Effector memory CD4-positive, alpha-beta T cell (primary cell): ENCODE measurements at places on chromosomes 1 and 21.

GRCh38 chr1:67191668-67192520 is 25.6 kb downstream of the IL23R start:
- no peak for DNase-seq

GRCh38 chr1:118979754-118980575 is 8.2 kb downstream of the TBX15 start:
- no peak for DNase-seq

DNA sequence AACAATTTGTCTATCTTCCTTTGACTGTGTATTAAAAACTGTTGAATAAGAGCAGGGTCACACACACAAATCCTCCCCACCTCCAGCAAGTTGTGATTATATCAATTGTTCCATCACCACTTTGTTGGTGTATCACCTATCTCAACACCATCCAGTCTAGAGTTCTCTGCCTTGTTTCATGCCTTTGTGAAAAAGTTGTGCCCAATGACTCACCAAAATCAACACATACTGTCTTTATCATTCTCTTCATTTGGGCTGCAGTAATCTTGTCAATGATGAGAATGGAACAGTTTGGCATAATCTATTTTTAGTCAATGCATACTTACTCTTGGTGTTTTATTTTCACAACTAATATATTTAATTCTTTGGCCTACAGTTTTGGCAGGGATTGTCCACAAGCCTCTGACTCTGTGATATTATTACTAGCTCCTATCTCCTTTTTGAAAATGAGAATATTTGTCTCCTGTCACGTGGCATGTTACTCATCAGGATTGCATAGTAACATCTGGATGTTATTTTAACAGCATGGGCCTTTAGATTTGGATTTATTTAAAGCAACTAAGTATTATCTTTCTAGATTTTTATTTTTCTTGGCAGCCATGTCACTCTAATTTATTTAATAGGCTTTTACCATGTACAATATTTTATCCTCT is 5.1 kb downstream of the C1orf87 start:
- no peak for DNase-seq

DNA sequence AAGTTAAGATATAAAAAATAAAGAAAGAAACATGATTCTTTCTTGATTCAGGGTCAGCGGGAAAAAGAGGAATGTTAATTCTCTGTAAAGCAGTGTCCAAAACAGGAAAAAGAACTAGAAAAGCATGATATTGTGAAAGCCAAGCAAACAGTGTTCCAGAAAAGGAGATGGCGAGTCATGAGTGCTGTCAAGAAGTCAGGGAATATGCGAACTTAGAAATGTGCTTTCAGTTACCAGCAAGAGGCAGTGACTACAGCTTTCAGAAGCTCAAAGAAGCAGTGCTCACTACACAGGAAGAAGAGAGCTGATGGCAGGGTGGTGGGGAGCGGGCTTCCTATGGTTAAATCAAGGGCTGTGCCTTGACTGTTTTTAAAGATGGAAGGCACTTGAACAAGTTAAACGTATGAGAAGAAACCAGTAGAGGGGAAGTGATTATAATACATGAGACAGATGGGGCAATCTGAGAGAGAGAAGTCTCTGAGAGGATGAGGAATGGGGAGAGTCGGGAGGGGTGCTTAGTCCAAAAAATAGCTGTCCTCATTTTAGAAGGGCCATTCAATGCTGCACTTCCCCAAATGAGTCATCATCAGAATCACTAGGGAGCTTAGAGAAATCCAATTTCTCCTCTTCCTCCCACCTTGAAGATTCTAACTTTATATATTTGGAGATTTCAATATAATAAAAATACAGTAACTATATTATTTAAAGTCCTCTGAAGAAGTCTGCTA is 90.4 kb downstream of the KCNK1 start:
- DNase-seq, result no peak

- no peak for DNase-seq
These were observed 143.1 kb upstream of the PROX1 start for GRCh38 chr1:213844632-213845031.
